Islet precursor cell (in vitro differentiated cells): ENCODE measurements at places on chromosomes 6 and 20.

DNA sequence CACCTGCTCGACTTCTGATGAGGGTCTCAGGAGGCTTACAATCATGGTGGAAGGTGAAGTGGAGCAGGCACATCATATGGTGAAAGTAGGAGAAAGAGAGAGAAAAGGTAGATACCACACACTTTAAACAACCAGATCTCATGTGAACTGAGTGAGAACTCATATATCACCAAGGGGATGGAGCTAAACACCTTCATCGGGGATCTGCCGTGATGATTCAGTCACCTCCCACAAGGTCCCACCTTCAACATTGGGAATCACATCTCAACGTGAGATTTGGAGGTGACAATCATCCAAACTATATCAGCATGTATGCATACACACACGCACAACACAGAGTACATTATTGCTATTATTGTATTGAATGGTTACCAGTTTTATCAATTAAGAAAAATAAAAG, 453.3 kb upstream of the NRSN1 start:
- no peak for DNase-seq

- DNase-seq, result no peak
These were observed 84.5 kb upstream of the LRFN2 start for GRCh38 chr6:40671694-40672050.

DNA sequence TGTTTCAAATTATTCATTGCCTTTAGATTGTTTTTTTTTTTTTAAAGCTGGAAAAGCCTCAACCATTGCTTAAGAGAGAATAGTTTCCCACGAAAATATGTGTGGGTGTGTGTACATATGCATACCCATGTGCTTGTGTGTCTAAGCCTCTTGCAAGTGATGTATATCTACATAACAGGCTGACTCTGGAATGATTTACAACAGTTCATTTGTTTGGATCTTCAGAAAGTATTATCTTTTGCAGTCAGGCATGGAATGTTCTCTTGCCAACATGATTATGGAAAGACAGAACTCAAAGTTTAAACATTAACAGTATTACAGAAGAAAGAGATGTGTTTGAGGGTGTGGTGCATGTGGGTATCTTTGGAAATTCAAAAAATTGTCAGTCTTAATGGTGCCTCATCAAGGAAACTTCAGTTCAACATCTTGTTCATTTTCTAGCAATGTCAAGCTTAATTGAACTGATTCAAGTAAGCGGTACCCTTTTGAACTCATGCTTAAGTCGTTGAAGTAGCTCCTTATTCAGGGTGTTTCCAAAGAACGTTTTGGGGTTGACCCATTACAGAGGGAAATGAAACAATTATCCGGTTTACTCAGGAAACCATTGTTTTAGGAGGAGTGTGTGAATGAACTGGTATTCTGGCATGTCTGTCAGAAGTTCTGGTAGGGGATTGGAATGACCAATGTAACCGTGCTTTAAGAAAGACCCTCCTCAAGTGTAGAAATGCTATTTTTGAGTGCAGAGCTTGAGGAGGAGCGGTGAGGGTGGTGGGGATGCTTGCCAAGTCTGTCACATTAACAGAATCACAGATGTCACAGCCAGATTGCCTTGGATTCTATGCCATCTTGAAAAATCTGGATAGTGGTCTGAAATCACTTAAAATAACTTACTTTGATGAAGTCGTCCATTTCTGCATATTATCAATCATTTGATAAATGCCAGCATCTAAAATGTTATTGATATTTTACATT, 60.3 kb downstream of the ADGRG6 start:
- no peak for DNase-seq

DNA sequence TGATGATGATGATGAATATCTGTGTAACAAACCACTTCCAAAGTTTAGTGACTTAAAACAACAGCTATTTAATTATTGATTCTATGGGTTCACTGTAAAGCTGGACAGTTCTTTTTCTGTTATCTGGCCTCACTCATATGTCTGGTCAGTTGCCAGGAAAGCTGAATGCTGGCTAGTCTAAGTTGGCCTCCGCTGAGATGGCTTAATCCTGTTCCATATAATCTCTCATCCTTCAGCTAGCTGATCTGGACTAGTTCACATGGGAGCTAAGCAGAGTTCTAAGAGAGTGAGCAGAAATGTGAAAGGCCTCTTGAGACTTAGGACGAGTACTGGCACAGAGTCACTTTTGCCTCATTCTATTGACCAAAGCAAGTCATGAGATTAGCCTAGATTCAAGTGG, 334.7 kb upstream of the FLRT3 start:
- no peak for DNase-seq
